Left kidney (tissue), 8 donors: ENCODE measurements at places on chromosomes 2 and 18.

DNA sequence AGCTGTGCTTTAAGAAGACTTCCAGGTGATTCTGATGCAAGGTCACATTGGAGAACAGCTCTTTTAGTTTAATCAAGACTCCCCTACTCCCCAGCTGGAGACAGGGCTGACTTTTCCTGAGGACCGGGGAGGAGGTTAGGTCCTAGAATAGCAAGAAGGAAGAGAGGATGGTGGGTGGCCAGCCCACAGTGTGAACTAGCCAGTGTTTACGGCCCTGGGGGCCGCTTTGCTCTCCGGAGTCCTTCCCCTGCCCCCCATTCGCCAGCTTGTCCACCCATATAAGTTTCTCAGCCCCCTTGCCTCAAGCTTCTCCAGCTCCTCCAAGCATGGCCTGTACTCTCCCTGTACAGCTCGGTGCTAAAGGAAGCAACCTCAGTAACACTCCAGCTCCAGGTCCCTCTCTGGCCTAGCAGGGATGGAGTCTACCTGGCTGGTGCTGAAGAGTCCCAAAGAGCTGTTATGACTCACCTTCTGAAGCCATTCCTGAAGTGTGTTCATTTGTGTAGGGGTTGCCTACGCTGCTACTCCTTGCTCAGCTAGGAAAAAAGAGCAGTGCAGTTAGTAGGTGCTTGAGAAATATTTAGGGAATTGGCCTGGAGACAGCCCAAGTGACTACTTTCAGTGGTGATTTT lies 7.9 kb downstream of the INPP4A start:
- DNase-seq = no peak

DNA sequence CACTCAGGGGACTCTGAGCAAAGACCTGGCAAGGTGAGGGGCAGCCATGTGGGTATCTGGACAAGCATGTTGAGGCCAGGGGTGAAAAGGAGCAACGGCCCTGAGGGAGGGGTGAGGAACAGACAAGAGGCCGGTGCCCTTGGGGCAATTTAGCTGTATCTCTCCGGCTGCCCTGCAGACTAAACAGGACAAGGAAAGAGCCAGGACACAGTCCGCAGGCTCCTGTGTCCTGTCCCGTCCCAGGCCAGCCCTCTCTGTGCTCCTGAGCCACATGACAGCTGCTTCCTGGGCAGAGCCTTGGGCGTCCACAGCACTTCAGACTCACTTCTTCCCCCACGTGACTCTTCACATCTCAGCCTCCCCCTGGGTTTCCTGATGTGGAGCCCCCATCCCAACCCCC lies 206.1 kb downstream of the KLHL29 start:
- DNase-seq = no peak

- no peak for DNase-seq
Observed at GRCh38 chr2:43375746-43376522, 149.5 kb upstream of the ZFP36L2 start.

DNA sequence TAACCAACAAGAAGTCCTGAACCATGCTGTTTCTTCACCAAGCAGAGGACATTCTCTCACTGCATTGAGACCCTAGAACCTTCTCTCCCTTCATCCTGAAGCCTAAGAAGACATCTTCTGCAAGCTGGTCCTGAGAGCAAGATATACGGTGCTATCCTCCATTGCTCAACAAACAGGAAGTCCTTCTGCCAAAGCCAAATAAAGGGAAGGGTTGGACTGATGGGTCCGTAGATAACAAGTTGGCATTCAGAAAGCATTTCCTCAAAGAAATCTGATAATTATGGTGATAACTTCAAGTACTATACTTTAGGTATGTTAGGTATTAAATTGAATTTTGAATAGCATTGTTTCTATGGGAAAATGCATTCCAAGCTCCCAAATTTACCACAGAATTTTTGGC lies 23.3 kb downstream of the GRB14 start:
- DNase-seq = no peak

GRCh38 chr2:216351172-216351925 lies 20.9 kb downstream of the MARCHF4 start:
- no peak for DNase-seq

DNA sequence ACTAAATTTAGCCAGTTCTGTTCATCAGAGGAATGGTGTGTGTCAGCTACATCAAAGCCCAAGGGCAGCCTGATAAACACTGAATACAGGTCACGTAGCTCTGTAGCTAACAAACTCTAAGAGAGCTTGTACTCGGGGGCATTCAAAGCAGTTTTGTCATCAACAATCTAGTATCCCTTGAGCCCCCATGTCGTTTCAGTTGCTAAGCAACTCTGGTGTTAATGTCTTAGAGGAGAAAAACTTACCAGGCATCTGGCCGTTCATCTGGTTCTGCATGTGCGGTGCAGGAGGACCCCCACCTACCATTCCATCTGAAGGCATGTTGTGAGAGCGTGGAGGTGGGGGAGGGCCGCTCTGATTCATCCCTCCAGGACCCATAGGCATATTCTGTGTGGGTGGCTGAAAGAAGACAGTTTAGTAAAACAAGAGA lies 33.1 kb downstream of the SS18 start:
- DNase-seq = no peak

DNA sequence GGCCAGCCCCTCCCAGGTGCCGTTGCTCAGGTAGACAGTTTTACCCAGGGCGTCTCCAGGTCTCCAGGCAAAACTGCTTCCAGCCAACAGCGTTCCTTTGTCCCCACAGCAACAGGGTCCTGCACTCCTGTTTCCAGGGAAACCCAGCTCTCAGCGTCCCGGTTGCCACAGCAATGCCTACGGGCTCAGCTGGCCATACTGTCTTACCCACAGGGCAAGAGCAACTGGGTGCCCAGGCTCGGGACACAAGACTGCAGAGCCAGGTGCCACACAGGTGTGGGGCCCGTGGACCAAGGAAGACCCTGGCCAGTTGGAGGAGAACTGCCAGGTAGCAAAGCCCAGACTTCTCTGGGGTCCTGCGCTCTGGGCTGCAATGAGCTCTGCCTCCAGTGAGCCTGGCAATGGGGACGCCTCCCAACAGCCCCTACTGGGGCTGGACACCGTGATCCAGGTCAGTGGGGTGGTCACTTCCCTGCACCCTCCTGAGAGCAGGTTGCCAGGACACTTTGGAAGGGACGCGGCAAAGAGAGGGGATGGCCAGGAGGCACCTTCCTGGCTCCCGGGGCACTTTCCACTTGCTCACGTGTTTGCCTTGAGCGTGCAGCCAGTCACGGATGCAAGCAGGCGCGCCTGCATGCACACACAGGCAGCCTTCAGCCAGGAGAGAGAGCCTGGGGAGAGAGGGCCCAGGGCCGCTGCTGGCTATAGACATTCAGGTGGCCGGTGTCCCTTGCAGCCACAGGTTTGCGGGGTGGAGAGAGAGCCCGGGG lies at the start of gene CROCC2:
Gene CROCC2 (plus strand): TSS at position 196 of the 770 bp plus-strand sequence. CDS start 178 bp downstream, at position 374.
- no peak for DNase-seq

DNA sequence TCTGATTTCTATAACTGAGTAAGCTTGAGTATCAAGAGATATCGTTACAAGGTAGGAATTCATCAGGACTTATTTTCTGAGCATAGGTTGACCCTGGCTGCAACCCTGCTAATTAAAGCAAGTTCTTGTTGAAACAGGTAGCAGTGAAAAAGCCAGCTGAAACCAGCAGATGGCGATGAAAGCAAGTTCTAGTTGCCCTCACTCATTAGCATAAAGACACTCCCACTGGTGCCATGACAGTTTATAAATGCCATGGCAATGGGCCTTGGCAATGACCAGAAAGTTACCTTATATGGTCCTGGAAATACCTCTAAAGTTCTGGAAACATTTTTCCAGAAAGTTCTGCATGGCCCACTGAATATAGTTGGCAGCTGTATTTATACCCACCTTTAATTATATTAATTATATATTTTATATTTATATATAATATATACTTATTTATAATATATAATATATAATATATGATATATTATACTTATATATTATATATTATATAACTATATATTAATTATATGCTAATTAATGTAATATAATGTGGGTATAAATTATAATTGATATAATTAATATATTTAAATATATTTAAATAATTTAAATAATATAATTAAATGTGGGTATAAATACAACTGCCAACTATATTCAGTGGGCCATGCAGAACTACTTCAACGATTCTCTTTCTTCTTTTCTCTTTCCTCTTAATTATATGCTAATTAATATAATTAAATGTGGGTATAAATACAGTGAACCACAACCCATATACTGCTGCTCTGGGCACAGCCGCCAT lies 188.0 kb downstream of the CDH7 start:
- peak; percentile 3 for DNase-seq

- DNase-seq = no peak
Observed at GRCh38 chr2:64609227-64609941, 44.3 kb downstream of the SERTAD2 start.

DNA sequence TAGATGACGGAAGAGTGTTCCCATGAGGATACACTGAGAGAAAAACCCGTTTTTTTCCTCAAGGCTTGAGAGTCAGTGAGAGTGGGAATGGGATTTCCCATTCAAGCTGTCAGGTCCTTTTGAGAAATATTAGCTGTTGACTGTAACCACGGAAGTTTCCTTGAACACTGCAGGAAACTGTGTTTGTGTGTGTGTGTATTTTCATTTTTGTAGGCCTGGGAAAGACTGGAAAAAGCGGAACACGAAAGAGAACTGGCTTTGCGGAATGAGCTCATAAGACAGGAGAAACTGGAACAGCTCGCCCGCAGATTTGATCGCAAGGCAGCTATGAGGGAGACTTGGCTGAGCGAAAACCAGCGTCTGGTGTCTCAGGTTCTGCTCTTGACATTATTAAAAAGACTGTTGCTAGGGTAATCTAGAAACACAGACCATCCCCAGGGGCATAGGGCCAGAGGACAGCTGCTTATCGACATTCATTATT lies 98.8 kb upstream of the EML6 start:
- peak; percentile 84 for DNase-seq

DNA sequence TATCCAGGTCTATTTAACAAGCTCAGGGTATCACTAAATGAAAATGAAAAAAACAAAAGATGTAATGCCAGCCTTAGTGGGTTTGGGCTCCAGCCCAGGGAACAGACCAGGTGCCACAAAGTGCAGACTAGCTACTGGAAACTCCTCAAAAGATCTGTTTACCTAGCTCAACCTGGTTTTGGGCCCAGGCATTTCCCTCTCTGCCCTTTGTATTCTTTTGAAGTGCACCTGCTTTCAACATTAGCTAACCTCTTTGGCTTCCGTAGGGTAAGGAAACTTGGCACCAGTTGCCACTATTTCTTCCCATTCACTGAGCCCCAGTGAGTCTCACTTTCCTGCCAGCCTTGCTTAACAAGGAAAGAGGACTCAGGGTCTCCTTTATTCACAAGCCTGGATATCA lies 123.6 kb upstream of the CDCA7 start:
- DNase-seq = no peak

DNA sequence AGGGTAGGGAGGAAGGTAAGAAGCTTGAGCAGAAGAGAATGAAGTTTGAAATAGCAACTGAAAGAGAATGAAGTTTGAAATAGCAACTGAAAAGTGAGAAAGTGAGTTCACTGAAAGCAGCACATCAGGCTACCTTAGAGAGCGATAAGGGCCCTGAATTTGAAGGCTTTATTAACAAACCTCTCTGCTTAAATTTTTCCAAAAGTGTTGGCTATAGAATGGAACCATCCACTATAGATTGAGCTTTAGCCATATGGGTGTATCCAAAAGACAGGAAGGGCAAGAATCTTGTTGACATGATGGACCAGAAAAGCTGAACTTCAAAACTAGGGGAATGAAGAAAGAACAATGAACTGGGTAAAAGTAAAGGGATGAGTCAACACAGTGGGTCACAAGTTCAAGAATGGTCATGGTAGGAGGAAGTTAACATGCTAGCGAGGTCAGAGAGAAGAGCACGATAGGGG lies 122.5 kb downstream of the ASXL3 start:
- no peak for DNase-seq

- no peak for DNase-seq
Observed at GRCh38 chr2:116456429-116456828, 1358.1 kb upstream of the DDX18 start.

DNA sequence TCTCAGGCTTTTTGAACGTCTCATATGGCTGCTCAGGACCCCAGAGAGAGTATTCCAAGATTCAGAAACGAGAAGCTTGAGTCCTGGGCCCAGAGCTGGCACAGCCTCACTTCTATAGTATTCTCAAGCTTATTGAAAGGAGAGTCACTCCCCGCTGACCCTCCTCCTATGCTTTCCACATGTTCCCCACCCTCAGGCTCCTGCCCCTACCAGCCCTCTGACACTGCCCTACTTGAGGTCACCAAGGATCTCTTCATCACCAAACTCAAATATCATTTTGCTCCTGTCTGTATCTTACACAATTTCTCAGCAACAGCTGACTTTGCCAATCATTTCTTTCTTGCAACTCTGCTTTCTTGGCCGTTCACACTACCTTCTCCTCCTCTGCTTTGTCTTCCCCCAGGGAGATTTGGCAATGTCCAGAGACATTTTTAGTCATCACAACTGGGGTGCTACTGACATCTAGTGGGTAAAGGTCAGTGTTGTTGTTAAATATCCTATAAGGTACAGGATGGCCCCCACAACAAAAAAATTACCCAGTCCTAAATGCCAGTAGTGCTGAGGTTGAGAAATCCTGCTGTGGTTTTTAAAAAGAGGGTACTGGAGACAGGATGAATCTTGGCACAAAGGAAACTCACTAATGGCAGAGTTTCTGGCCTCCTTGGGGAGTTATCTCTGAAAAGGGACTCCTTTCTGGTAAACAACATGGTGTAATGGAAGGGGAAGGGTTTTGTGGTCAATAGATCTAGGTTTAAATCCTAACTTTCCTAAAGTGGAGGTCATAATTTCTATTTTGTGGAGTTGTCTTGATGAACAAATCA lies 26.9 kb upstream of the INSIG2 start:
- DNase-seq = no peak

GRCh38 chr2:41896186-41896846 lies 151.5 kb upstream of the PKDCC start:
- DNase-seq = no peak

DNA sequence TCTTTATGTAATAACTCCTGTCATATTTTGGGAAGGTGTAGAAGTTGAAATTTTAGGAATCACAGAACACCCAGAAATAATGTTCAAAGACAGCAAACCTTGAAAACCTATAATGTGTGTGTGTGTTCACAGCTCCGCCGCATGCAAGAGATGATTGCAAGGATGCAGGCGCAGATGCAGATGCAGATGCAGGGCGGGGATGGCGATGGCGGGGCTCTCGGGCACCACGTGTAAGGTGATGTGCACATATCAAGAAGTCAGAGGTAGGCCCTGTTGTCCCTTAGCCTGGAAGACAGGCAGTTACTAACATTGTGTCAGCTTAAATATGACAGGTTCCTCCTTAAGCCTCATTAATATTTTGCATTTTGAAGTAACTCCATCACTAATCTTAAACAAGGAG lies 6.1 kb upstream of the FARP2 start:
- DNase-seq = no peak

GRCh38 chr2:159960414-159960813 lies 102.0 kb downstream of the PLA2R1 start:
- no peak for DNase-seq
